G401 (cell line): ENCODE measurements at places on chromosomes 1 and 21.
A peak's percentile ranks its signal among the peaks of the same experiment; 100 is the strongest.

GRCh38 chr1:154258784-154259183, 13.6 kb upstream of the HAX1 start:
- no peak for DNase-seq

- no peak for DNase-seq
Measured at GRCh38 chr1:2437617-2438016, 25.3 kb upstream of the PEX10 start.

DNA sequence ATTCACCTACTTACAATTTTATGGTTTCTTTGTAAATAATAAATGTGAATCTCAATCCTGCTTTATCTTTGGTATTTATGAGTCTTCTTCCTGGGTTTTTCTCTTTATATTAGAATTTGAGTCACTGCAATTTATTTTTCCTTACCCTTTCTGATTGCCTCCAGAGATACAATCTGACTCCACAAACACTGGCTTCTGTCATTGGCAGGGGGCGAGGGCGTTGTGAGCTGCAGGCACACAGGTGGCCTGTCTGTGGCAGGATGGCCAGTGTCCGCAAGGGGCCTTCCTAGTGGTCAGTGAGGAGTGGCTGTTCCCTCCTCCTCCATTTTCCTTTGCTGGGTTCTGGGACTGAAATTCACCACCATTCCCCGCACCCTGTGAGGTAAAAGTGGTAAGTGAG, 2.0 kb upstream of the MTARC1 start:
- DNase-seq: no peak

GRCh38 chr1:4393191-4393590, 261.2 kb upstream of the AJAP1 start:
- DNase-seq: no peak

DNA sequence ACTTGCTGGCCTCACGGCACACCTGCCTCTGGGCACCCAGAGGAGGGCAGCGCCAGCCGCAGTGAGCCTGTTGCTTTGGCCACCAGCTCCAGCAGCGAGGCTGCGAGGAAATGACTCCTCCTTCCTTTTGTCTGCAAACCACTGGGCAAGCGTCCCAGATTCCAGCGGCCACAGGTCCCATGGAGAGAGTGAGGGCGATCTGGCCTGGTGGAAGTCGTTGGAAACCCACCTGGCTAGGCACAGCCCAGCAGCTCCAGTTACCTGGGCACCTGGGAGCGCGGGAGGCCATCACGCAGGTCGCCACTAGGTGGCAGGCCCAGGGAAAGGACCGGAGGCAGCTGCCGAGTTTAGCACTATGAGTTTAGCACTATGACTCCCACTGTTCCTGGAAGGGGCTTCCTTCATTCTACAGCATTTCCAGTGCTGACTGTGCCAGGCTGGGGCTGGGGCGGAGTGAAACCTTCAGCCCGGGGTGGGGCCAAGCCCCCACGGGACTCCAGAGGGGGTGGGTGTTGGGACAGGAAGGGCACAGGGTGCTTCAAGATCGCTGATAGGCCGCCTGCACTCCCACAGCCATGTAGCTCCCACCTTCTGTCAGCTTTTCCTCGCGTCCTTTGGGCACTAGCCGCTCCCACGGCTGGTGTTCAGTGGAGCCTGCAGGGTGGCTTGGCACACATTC, 1.1 kb upstream of the ESPN start:
- peak; percentile 69 for DNase-seq

GRCh38 chr1:66578841-66579240, 44.9 kb downstream of the SGIP1 start:
- no peak for DNase-seq

DNA sequence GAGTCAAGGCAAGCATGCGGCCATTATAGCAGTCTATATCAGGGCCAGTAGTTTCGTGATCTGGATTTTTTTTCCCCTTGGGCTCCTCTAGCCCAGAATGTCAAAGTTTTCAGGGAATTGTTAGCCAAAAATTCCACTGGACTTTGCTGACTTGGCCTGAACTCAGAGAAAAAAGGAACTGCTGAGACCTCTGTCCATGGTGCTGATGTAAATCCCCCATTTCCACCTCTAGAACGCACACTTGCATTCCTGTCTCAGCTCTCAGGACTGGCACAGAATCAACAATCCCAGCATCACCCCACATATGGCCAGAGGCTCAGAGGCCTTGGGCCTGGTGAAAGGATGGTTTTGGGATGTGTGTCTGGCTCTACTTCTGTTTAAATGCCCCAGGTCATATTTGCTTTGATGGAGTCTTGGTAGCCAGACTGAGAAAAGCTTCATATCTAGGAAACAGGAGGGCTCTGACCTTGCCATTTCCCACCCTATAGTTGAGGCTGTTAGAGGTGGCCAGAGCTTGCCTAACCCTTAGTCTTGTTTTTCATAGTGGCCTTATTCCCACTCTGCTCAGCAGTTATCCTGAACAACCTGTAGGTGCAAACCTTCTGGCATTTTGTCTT, 16.9 kb upstream of the EFCAB14 start:
- DNase-seq: no peak
